ENCODE measurements at places on chromosomes 5 and 9. TPM values are rescaled to one million over a fixed set of nuclear protein-coding genes. Genes with fewer than 3 reads are reported as not detected.
A peak's percentile ranks its signal among the peaks of the same experiment; 100 is the strongest.

The TPPP gene
- 6.3 TPM for total RNA-seq

The RANBP17 gene
- total RNA-seq: 4.9 TPM

The CDH9 gene
- total RNA-seq: not detected

The RORB gene
- 0.34 TPM for total RNA-seq

The IL31RA gene
- total RNA-seq: not detected

The PCDHAC1 gene
- total RNA-seq: 0.28 TPM

The MACROH2A1 gene
- 216 TPM for total RNA-seq

The PTPA gene
- 90.8 TPM for total RNA-seq

The MARCOL gene
- not detected for total RNA-seq

The PAEP gene
- not detected for total RNA-seq

The CKS2 gene
- 21.2 TPM for total RNA-seq

DNA sequence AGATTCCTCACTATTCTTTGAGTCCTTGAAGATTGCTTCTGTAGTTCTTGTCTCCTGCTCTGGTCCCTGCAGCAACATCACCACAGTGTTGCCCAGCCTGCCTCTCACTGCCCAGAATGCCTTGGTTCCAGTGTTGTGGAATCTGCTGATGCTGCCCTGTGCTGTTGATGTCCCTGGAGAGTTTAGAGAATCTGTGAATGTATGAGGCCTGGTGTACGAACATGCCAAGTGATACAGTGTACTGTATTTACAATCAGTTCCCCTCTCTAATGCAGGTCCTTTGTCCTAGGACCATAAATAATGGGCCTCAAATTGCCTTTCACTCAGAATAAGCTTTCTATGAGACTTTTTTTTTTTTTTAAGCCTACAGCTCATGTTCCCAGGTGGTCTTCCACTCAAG, 8.2 kb downstream of the SV2C start:
- no peak for DNase-seq

DNA sequence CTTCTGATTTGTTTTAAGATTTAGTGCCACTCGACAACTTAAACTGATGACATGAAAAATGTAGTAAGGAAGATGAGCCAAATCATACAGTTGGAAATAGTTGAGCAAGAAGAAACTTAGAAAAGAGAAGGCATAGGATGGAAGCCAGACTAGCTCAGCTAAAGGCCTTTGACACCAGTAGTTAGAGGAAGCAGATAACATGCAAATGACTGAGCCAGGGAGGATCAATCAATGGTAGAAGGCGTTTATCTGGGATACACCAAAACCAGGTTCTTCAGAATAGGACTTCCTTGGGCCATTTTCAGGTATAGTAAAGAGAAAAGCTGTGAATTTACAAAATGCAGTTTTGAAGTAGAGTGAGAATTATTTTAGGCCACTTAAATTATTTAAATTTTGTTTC, 3.2 kb downstream of the TDRD7 start:
- DNase-seq: no peak

- no peak for DNase-seq
Measured at GRCh38 chr5:174425964-174426290, 298.5 kb upstream of the MSX2 start.

DNA sequence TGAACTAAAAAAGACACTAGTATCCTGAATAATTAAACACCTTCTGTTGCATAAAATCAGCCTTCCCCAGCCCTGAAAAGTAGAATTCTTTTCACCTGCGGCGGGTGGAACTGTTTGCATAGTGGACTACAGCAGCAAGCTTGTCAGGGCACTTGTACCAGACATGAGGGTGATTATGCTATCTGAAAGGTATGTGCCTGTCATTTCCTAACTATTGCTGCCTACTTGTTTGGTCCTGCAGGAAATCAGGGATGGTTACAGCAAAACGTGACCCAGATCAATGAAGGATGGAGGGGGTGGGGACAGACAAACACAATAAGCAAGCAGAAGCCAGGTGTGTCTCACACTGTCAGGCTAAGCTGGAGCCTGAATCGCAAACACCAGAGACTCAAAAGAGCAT, 385.6 kb downstream of the MLLT3 start:
- DNase-seq: no peak

- DNase-seq: no peak
Measured at GRCh38 chr5:43034591-43034968, 5.5 kb downstream of the ANXA2R start.

GRCh38 chr5:36530215-36530614, 76.2 kb upstream of the SLC1A3 start:
- DNase-seq: no peak

- DNase-seq: no peak
Measured at GRCh38 chr5:17697671-17698070, 63.4 kb downstream of the TAF11L14 start.

- no peak for DNase-seq
Measured at GRCh38 chr5:150363185-150363584, 5.7 kb downstream of the TCOF1 start.

DNA sequence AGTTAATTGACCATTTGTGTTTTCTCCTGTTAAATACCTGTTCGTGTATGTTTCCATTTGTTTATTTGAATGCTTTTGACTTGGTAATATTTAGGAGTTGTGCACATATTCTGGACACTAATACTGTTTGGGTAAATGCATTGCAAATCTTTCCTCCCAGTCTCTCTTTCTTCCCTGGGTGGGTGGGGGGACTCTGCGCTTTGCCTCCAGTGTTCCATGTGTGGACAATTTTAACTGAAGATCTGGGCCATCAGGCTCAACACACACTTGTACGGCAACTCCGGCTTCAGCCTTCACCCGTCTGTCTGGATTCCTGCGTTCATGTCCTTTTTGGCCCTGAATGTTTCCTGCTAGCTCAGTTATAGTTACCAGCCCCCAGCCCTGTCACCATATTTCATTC, 40.1 kb downstream of the GTF3C4 start:
- no peak for DNase-seq

- DNase-seq: no peak
Measured at GRCh38 chr9:99486684-99487083, 264.6 kb downstream of the SEC61B start.

GRCh38 chr9:130732793-130733221, 39.2 kb downstream of the EXOSC2 start:
- DNase-seq: no peak

GRCh38 chr9:82410306-82410705, 421.7 kb downstream of the SPATA31D1 start:
- no peak for DNase-seq

DNA sequence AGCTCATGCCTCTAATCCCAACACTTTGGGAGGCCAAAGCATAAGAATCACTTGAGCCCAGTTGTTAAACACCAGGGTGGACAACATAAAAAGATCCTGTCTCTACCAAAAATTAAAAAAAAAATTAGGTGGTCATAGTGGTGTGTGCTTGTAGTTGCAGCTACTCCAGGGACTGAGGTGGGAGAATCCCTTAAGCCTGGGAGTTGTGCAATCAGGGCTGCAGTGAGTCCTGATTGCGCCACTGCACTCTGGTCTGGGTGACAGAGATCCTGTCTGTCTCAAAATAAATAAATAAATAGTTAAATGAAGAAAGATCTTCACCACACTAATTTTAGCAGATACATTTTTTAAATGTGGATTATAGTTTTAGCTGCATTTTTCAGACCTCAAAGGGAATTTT, 433.2 kb downstream of the MAT2B start:
- DNase-seq: no peak

GRCh38 chr5:171365351-171365750, 22.3 kb upstream of the NPM1 start:
- DNase-seq: no peak

DNA sequence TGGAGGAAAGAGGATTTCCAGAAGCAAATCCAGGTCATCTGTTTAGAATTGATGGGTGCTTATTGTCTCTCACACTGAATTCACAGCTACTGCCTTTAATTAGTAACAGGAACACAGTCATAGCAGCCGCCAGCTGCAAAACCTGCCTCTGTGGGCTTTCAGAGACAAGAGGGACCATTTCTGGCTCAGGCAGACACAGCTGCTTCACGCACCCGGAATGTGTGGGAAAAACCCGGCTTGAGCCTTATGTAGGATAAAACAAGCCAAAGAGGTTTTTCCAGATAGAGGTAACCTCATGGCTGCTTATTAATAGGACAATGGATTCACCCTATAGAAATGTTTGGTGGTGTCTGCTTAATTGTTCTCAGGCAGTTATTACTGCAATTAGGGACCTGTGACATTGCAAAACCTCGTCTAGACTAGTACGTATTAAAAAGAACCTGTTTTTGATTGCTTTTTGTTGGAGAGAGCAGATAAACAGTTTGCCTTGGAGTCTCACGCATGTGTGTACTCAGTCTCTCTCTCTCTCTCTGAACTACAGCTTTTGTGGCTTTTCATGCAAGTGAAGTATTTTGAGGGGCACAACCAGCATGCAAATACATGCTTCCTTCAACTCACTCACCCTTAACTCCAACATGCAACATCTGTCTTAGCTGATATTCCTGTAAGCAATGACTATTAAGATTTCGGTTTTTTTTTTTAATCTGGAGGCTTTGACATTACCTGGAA, 302.7 kb downstream of the PLK2 start:
- DNase-seq: no peak

GRCh38 chr5:96527768-96528661, 95.0 kb upstream of the PCSK1 start:
- DNase-seq: no peak

DNA sequence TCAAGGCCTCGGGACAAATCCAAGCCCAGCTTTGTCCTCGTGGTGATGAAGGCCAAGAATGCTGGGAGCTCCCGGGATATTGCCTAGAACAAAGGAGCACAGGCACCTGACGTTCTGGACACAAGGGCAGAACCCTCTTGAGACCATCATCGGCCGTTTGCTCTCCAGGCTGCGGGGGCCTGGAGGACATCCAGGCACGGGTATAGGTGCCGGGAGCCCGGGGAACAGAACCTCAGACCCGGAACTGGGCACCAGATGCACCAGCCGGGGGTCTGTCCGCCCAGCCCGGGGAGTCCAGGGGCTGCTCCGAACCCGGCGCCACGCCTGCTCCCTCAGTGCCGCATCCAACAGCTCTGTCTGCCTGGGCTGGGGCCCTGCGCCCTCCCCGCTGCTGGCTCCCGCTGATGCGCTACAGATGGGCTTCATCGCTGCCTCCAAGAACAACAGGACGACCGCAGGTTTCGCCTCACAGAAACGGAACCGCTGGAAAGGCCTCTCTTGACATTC, 88.0 kb downstream of the ADAMTS2 start:
- DNase-seq: no peak

DNA sequence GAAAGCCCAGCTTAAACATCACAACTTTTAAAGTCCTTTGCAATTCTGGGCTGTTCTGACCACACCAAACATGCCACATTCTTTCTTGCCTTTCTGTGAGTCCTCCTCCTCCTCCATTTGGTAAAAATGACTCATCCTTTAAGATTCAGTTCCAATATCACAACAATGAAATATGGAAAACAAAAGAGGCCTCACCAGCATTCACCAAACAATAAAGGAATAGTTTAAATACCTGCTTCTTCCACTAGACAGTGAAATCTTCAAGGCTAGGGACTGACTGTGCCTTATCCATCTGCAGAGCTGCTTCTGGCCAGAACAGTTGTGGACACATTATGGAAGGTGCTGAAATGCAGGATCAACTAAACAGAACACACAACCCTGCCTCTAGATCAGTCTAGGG, 36.0 kb downstream of the NR6A1 start:
- DNase-seq: no peak

DNA sequence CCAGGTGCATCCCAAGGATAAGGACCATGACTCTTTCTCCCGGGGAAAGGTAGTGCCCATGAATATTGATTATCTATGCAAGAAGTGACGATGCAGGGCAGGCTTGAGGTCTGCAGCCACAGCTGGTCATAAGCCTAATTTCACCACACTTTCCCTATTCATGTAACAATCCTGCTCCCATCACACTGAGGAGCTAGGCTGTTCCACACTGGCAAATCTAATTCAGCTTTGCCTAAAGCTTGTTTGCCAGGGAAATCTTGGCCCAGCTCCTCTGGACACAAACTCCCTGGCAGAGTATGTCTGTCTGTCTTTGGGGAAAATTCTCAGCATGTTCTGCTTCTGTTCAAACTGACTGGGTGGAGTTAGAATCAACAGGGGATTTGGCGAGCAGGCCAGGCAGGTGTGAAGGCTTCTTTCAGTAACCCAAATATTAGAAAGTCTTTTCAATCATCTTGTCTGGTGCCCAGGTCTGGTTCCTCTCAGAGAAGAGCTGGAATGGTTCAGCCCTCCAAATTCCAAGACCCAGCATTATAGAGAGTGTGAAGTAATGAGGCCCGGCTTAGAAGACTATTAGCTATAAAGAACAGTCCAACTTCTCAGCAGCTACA, 88.5 kb upstream of the SPDL1 start:
- DNase-seq: peak; percentile 6

GRCh38 chr5:416636-416960, 26.4 kb upstream of the EXOC3 start:
- DNase-seq: no peak

GRCh38 chr5:137808503-137809135, 54.5 kb upstream of the HNRNPA0 start:
- no peak for DNase-seq

GRCh38 chr9:130833031-130833990, 1.7 kb upstream of the ABL1 start:
- DNase-seq: no peak
